ENCODE measurements at places on chromosomes 1 and 21. TPM values are rescaled to one million over a fixed set of nuclear protein-coding genes. Genes with fewer than 3 reads are reported as not detected.

DNA sequence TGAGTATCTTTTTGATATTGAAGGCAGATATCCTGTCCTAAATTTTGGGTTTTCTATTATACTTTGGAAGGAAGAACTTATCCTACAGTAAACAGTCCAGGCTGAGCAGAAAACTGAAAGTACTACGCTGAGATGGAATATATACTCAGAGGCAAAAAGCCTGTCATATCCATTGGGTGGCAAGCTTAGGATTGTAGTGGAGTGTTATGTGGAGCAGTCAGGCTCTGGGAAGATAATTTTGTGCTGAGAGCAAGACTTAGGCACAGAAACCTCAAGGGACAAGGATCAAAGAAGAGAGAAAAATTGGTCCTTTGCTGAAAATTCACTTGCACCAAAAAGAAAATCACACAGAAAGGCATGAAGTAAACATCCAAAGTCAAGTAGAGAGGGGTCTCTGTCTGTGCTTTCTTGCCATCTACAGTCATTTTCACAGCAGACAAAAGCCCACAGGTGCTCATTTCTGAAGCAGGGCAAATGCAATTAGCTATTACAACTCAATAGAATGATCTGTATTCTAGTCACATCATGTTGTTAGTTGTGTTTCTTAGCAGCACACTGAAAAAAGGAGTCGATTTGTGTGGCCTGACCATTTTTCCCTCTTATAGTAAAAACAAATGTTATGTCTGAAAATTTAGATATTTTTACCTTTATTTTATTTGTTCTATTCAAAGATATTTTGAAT lies 38.5 kb downstream of the CRB1 start:
- no peak for DNase-seq

DNA sequence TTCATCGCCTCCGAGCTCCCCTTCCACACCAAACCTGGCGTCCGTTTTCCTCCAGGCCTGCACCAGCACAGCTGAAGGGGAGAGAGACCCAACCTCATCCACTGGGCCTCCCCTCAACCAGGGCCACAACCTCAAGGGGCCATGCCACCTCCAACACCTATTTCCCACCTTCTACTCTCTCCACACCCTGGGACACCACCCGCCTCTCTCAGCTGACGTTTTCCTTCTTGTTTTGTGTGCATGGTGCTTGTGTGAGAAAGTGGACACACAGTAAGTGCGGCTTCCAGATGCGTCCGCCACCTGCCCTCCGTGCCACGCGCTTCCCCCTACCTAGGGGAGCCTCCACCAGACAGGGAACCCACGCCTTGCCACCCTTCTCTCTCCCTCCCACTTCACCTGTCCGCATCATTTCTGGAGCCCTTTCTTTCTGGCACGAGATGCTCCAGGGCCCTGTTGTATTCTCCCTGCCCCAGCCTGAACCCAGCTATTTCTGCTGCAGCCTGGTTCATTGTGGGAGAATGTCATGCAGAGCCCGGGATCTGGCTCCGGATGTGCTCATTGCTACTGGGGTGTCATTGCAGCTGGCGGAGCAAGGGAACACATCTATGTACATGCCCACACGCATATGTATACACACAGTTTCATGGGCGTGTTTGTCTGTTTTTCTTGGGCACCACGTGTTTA lies 1.3 kb upstream of the GNB1 start:
- DNase-seq = no peak

GRCh38 chr1:159867664-159868026 lies 5.2 kb upstream of the VSIG8 start:
- peak; percentile 8 for DNase-seq

- DNase-seq = no peak
These were observed 59.2 kb downstream of the KRTAP19-8 start for GRCh38 chr21:30979054-30979453.

DNA sequence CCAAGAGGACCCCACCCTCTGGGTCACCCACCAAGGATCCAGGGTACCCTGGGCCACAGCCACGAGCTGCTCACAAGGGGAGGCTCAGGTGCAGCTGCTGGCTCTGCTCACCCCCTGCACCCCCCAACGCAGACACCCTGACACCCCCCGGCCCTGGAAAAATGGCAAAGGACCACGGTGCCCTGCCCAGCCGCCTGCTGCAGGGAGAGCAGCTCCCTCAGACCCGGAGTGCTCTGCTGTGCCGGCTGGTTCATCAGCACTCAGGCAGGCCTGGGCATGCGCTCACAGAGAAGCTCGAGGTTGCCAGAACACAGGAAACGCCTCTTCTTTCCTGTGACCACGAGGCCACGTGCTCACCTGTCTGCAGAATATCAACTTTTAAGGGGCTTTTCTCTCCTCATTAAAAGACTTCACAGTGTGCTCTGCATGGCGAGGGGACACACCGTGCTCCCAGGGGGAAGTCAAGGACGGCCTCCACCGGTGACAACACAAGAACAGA lies 4.3 kb upstream of the C1QTNF12 start:
- no peak for DNase-seq

- DNase-seq = peak; percentile 78
These were observed 5.6 kb upstream of the PTCH2 start for GRCh38 chr1:44848456-44849181.

DNA sequence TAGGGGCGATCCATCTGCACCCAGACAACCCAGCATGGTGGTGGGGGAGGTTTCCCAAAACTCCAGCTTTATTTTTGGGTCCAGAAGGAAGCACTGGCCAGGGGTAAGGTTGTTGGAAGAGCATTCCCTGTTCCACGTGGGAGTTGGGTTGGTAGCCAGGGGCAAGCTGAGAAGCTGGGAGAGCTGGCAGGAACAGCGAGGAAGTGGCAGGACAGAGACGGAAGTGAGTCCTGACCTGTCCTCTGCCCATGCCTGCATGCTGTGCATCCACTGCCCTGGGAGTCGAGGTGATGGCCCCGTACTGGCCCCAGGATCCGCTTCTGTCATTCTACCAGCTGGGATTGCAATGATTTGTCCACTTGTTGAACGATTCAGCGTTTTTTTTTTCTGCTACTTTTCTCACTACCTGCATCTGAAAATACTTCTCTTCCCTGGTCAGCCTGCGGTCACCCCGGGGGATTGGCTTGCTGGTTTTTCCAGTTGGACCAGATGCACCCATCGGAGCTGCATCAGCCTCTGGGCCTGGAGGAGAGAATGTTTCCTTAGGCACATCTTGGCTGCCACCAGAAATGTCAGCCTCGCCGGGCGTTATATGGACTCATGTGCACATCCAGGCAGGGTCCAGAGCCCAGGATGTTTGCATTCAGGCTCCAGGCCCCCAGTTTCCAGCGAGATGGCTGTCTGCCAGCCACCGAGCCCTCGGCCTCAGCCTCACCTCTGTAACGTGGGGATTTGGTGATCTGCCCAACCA lies 28.3 kb upstream of the TMPRSS2 start:
- no peak for DNase-seq

DNA sequence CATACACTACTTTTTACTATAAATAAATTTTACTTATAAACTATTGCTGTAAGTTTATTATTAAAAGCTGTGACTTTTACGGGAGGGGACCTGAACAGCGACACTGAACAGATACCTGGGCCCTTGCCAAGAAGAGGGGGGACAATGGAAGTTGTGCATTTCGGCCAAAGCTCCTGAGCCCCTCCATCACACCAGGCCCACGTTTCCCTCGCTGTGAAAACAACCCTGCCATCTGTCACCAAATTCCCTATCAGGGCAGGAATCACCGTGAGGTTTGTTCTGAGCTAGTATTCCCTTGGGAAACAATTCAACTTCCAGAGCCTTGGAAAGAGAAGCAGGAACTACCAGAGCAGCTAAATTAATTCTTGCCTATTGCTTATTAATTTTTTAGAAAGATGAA lies 37.0 kb downstream of the VTCN1 start:
- no peak for DNase-seq

DNA sequence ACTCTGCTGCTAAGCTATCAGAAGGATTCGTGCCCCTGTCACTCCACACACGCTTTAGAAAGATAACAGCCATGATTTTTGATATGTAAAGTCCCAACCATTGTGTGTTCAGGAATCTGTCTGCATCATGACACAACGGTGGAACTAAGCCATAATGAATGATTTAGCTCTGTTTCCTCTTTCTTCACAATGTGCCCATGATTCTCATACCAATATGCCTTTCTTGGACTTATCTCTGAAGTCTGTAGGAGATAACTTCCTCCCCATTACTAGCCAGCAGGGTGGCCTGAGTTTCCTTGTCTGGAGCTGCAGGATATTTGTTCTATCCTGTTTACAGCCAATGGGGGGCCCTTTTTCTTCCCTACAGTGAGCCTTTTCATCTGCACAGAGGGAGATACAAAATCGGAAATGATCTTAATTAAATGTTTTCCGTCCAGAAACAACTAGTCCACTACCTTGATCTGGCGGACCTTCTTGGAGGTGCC lies 511.7 kb downstream of the USP25 start:
- peak; percentile 6 for DNase-seq

GRCh38 chr21:14858311-14858710 lies 206.5 kb downstream of the NRIP1 start:
- DNase-seq = no peak

DNA sequence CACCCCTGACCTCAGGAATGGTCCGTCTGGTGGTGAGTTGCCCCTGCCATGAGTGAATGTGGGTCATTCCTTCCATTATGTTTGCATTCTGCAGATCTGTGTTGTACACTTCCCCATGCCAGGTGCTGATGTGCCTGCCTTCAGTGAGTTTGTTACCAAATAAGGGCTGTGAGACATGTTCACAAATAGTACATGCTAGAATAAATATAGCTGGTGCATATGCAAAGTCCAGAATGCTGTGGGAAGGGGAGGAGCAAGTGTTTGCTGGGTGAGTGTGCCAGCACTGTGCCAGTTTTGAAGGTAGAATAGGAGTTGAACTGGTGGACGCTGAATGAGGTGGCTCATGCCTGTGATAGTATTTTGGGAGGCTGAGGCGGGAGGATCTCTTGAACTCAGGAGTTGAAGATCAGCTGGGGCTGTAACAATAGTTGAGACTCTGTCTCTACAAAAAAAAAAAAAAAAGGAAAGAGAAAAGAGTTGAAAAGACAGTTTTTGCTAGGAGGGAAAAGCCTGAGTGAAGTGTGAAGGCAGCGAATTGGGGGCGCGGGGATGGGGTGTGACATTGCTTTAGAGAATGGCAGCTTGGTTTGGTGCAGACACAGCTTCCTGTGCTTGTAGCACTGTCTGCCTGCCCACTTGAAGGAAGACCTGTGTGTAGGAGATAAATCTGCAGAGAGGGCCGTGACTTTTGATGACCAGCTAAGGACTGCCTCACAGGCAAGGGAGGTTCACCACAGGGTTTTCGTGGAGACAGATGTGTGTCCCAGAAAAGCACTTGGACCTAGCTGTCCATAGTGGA lies 61.1 kb downstream of the LGR6 start:
- DNase-seq = no peak

DNA sequence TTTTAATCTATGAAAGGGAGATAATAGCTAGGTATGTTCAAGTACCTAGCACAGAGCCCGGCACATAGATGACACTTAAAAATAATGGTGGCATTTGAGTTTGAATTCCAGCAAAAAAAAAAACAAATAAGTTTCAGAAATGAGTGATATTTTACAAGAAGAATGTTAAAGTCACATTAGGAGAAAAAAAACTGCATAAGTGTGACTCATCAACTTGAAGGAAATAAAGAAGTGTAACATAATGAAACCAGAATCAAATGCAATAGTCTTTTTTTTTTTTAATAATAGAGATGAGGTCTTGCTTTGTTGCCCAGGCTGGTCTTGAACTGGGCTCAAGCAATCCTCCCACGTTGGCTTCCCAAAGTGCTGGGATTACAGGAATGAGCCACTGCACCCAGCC lies 17.1 kb downstream of the DNASE2B start:
- DNase-seq = no peak

DNA sequence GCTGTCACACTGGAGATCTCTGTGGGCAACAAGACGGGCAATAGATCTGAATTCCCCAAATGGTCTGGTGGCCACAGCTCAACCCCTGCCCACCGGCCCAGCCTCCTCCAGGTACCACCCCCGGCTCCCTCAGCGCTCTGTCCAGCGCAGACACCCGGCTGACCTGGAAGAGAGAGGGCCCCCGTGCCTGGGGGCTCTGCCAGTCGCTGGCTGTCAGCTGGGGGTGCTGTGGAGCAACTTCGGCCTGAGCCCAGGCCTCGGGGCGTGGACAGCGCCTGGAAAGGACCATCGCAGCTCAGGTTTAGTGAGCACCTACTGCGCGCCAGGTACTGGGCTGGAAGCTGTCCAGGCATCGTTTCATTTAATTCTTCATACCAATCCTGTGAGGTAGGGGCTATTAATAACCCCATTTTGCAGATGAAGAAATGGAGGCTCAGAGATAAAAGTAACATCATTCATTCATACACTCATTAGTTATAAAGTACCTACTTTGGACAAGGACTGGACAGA lies 51.0 kb downstream of the AHDC1 start:
- no peak for DNase-seq

- DNase-seq = no peak
These were observed 609.1 kb downstream of the PTPRC start for GRCh38 chr1:199247891-199248290.

DNA sequence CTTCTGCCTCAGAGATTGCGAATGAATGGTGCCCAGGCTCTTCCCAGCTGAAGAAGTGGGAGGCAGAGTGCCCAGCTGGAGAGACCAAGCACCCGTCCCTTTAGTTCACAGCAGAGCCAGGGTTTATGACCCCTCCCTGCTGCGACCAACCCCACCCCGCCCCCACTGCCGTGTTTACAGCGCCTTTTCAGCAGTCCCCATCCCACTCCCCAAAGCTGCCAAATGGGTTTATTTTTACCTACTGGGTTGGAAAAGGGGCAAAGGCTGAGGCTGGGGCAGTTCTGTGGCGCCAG lies 23.6 kb downstream of the DYRK3 start:
- no peak for DNase-seq

- no peak for DNase-seq
These were observed 8.1 kb downstream of the AKNAD1 start for GRCh38 chr1:108848806-108849205.

GRCh38 chr1:200729863-200730262 lies 8.8 kb upstream of the CAMSAP2 start:
- DNase-seq = no peak

DNA sequence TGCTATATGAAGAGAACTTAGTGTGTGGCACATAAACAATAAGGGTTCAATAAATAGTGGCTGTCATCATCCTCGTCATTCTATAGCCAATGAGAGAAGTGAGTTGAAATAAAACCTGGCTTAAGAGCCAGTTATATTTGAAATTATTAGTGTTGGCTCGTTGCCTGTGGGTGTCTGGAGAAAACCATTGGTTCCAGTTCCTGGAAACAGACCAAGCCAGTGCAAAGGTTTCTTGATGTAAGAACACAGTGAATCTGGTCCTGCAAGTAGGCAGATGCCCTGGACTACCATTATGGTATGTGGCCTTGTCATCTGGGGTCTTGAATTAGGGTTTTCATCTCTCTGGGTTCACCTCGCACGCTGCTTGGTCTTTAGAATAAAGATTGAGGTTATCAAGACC lies 43.3 kb downstream of the URB2 start:
- no peak for DNase-seq

- no peak for DNase-seq
These were observed 2.9 kb upstream of the ITGB2 start for GRCh38 chr21:44923480-44924084.

- no peak for DNase-seq
These were observed 22.2 kb downstream of the KCNN3 start for GRCh38 chr1:154847891-154848290.

- no peak for DNase-seq
These were observed 436.6 kb upstream of the ADGRL2 start for GRCh38 chr1:81364088-81364487.

IFI44L gene
- not detected for total RNA-seq

GGPS1 gene
- 24.6 TPM for total RNA-seq

HNRNPCL1 gene
- total RNA-seq = not detected

TNFRSF14 gene
- 303 TPM for total RNA-seq

MYBPH gene
- total RNA-seq = not detected

NMNAT1 gene
- total RNA-seq = 8.6 TPM

CLIC6 gene
- total RNA-seq = not detected

BTBD19 gene
- total RNA-seq = not detected

ACTL8 gene
- total RNA-seq = 1.1 TPM

LRRN2 gene
- total RNA-seq = not detected

GNG5 gene
- total RNA-seq = 39.7 TPM

SYPL2 gene
- 0.37 TPM for total RNA-seq

All from SK-MEL-5 (cell line).